ENCODE measurements at places on chromosomes 5 and 9.

DNA sequence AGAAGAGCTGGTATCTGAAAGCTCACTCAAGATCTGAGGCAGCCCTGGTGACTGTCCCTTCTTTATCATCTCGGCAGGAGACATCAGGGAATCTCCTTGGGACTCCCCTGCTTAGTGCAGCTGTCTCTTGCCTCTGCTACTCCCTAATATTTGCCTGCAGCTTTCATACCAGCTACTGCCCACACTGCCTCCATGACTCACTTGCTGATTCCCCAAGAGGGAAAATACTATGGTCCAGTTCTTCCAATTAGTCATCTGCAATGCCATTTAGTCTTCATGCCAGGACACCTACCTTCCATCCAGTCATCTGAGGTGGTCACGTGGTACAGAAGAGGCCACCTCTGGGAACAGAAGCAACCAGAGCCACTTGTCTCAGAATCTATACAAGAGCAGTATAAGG, 270.8 kb downstream of the NTRK2 start:
- no peak for DNase-seq

DNA sequence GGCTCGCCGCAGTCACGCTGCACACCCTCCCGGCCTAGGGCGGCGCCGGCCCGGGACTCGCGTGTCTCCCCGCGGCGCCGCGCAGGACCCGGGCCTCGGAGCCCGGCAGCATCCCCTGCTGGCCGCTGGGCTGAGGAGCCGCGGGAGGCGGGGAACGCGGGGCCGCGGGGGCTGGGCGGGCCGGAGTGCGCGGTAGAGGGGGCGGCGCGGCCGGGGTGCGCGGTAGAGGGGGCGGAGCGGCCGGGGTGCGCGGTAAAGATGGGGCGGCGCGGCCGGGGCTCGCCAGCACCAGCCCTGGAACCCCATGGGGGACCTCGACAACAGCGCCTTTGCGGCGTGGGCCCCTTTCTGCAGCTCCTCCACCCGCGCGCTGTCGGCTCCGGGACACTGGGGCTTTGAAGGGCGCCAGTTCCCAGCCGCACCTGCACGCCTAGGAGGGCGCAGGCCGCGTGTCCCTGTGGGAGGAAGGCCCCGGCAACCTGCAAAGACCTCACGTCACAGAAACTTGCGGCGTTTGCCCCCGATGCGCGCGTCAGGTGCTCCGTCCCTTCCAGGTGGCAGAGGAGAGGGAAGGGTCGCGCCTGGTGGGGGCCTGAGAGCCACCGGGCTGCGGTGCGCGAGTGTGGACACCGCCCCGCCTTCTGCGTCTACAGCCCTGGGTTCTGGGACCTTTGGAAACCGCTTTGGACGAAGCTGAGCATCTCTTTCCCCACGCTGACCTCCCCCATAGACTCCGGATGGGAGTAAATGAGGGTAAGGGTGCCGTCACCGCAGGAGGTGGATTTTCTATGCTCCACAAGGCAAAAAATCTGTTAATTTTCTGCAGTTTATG, 49.6 kb downstream of the NSUN2 start:
- peak; percentile 58 for DNase-seq

- no peak for DNase-seq
Measured at GRCh38 chr5:149337736-149338135, 7.6 kb upstream of the GRPEL2 start.

GRCh38 chr5:18202164-18202563, 567.9 kb downstream of the TAF11L14 start:
- DNase-seq, result no peak

- no peak for DNase-seq
Measured at GRCh38 chr5:123350742-123351141, 72.5 kb downstream of the CEP120 start.

DNA sequence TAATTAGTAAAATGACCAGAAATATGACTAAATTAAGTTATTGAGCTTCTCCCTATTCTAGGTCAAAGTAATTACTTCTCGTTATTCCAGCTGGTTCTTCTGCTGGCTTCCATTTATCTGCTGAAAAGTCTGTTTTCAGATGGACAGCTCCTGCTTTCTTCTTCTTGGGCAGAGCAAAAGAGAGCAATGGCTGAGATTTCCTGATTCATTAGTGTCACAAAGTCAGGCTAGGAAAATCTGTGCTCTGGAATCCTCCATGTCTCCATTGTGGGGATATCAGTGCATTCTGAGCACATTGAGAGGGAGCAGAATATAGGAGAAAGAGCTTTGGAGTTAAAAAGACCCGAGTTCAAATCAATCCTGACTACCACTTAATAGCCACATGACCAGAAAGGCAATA, 33.7 kb upstream of the NRG2 start:
- no peak for DNase-seq

DNA sequence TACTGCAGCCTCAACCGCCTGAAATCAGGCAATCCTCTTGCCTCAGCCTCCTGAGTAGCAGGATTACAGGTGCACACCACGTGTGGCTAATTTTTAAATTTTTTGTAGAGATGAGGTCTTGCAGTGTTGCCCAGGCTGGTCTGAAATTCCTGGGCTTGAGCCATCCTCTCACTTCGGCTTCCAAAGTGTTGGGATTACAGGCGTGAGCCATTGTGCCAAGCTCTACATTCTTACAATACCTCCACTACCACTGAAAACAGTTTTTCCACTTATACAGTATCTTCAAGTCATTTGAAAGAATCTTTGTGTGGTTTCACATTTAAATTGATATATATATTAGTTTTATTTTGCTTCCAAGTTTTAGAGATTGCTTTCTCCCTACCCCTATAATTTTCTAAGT, 42.6 kb downstream of the LARP1 start:
- no peak for DNase-seq

DNA sequence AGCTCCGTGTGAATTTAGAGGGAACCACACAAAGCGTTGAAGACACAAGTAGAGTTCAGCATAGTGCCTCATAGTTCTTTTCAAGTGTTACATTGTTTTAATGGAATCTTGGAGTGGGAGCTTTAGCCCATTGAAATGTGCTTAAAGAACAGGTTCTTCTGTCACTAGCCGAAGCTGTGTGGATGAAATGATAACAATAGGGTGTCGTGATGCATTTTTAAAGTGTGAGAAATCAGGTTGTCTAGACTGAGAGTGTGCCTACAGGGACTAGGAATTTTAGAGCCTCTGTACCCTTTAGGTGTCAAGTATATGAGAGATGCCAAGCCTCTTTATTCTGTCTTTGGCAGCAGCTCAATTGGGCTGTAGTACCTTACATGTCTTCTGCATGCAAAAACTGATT, 83.0 kb downstream of the NDUFS4 start:
- DNase-seq, result no peak

DNA sequence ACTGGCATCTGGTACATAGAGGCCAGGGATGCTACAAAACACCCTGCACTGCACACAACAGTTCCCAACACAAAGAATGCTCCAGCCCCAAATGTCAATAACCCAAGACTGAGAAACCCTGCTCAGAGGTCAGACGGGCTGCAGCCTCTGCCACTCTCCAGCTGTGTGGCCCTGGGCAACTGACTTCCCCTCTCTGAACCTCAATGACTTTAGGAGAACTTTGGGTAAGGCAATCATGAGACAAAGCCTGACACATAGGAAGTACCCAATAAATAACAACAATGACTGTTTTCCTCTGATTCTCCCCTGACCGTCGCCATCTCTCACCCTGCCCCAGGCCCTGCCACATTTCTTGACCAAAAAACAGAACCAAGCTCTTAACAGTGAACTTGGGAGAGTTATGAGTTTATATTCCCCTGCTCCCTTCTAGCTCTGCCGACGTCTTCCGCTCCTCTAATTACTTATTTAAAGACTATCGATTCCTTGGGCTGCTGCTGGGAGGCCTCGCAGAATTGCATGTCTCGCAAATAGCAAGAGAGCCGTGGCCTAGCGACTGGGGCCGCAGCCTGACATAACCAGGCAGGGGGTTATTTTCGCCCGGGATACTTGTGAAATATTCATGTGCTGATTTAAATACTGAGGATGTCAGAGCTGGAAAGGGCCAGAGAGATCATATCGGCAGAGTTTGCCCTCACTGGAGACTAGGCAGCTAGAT, 24.5 kb upstream of the CRB2 start:
- DNase-seq, result no peak

- no peak for DNase-seq
Measured at GRCh38 chr5:68176802-68177479, 38.6 kb upstream of the PIK3R1 start.

- DNase-seq, result no peak
Measured at GRCh38 chr5:144429405-144429804, 258.7 kb downstream of the KCTD16 start.

DNA sequence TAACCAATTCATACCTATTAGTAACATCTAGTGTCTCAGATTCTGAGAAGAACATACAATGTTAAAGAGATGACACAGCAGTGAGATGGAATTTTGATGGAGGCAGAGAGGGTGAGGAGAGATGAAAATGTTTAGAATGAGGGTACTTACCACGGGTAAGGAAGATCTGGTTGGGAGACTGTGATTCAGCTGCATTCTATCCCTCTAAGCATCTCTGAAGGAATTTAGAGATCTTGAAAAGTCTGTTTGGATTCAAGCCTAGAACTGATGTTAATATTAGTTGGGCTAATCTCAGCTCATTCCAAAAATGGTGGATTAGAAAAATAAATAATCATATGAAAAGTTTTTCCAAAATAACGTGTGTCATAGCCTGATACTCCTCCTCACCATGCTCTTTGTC, 191.5 kb upstream of the CLINT1 start:
- DNase-seq, result no peak

- DNase-seq, result no peak
Measured at GRCh38 chr5:96049398-96050272, 88.0 kb upstream of the ELL2 start.

- DNase-seq, result peak; percentile 32
Measured at GRCh38 chr9:132412089-132412488, 2.1 kb downstream of the CFAP77 start.

DNA sequence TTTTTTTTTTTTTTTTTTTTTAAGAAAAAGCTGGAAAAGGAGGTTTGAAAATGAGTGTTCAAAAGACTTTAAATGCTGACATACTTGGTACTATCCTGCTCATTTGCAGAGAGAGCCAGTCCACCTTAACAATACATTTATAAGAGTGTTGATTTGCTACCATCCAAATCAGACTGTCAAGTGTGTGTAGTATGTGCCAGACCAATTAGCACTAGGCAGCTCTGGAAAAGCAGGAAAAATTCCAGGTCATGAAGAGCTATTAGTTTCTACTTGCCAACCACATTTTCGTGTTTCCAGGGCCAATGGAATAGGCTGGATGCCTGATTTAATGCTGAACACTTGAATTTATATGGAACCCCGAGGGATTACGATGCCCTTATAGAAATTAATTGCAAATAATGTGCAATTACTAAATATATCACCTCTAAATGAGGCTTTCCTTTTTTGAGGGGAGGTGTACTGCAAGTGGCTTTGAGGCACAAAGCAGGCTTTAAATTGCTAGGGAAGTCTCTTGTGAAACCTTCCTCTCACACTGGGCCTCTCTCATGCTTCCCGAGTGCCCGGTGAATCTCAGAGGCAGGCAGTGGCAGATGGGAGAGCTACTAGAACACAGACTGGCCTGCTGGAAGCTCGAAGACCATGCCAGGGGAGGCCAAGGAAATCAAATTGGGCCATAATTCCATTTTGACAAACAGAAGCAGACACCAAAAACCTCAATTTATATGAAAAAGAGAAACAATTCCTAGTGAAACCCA, 178.7 kb downstream of the PPP2R2B start:
- no peak for DNase-seq

GRCh38 chr9:134698587-134699342, 57.2 kb downstream of the COL5A1 start:
- DNase-seq, result peak; percentile 86

DNA sequence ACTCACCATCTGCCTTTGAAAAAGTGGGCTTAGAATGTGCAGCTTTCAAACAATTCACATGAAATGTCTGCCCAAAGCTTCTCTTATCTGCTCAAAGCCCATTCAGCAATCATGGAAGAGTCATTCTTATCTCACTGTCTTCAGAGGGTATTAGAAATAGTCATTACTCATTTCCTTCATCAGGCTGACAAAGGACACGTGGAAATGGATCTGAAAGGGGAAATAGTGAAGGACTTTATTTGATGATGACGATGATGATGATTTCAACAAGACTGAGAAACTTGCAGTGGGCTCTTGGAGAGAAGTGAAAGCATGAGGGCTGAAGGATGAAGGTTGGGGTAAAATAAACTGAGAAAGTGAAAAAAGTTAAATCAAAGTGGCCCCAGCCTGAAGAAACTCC, 194.3 kb downstream of the SMARCA2 start:
- peak; percentile 26 for DNase-seq

DNA sequence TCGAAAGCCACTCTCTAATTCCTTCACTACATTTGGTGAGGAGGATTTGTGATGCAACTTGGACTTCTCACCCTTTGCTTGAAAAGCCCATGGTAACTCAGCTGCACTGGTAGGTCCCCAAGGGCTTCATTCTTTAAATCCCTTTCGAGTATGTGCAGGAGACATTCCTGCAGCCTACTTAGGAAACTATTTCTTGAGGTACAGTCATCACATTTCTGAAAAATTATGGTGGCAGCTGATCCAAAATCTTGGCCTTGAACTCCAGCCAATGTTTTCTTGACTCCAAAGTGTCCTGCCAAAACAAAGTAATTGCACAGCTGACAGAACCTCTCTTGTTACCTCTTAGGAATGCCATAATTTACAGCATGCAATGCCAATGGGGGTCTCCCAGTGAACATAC, 99.7 kb downstream of the NPR3 start:
- DNase-seq, result no peak

DNA sequence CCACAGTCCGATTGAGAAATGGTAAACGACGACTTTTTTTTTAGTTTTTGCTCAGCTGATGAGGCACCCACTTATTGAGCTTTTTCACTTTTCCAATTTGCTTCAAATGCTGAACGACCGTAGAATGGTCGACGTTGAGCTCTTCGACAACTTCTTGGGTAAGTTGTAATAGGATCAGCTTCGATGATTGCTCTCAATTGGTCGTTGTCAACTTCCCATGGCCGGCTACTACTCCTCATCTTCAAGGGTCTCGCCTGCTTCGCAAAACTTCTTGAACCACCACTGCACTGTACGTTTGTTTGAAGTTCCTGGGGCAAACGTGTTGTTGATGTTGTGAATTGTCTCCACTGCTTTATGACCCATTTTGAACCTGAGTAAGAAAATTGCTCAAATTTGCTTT, 35.7 kb downstream of the NSD1 start:
- DNase-seq, result no peak

DNA sequence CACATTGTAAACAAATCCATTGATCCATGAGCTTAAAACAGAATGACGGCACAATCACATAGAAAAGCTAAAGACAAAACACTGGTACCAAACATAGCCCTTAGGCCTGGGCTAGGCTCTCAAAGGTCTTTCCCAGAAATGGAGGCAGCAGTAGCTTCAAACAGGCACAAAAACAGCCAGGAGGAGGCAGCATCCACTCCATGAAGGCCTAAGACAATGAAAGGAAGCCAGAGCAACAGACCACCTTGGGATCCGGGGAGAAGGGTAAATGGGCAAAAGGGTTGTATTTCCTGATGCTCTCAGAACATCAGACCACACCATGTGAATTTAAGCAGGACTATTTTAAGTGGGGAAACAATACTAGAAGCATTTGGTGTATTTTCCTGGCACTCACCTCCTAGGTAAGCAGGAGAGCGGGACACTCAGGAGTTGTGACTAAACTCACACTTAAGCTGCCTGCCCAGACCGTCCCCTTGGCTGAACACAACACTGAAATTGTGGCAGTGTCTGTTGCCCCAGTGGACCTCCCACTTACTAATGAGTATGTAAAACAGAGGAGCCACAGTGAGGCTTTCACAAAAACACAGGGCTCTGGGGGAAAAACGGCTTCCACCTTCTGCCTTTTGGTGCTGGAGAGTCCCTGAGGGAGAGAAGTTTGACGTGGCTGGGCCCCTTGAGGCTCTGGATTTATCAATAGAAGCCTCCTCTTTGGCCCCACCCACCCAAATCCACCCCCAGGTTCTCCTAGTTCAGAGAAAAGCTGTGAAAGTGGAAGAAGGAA, 11.9 kb downstream of the GNPDA1 start:
- no peak for DNase-seq

- no peak for DNase-seq
Measured at GRCh38 chr5:57710126-57710525, 227.5 kb upstream of the ACTBL2 start.

Data from GM10248 (cell line).